ENCODE measurements at places on chromosomes 12 and 14.

GRCh38 chr14:50792634-50793068 lies 38.3 kb downstream of the NIN start:
- DNase-seq = no peak

DNA sequence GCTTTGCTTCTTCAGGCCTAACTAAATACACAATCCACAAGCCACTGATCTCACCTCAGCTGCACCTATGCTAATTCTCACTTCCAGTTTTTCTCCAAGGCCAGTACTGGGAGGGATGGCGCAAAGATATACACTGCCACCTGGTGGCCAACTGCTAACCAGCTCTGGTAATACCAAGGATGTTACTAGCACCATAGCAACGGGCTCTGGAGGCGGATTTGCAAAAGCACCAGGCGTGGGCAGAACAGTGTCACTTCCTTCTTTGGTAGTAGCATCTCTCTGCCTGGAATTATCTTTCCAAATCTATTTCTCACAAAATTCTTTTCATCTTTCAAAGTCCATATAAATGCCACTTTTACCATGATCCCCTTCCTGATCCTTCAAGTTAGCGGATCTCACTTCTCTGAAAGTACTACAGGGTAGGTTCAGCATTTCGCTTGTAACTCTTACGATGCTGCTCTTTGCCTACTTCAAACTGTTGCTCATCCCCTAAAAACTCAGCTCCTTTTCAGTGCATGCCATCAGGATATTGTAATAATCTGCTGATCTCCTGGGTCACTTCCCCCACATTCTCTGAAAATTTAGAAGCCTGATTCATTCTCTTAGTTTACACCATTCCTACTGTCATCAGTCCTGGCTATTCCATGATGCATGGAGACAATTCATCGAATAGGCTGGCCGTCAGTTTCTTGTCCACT lies 37.1 kb upstream of the FOXJ2 start:
- peak; percentile 81 for DNase-seq

- DNase-seq = no peak
These were observed 1.5 kb downstream of the MLH3 start for GRCh38 chr14:75049731-75050201.

DNA sequence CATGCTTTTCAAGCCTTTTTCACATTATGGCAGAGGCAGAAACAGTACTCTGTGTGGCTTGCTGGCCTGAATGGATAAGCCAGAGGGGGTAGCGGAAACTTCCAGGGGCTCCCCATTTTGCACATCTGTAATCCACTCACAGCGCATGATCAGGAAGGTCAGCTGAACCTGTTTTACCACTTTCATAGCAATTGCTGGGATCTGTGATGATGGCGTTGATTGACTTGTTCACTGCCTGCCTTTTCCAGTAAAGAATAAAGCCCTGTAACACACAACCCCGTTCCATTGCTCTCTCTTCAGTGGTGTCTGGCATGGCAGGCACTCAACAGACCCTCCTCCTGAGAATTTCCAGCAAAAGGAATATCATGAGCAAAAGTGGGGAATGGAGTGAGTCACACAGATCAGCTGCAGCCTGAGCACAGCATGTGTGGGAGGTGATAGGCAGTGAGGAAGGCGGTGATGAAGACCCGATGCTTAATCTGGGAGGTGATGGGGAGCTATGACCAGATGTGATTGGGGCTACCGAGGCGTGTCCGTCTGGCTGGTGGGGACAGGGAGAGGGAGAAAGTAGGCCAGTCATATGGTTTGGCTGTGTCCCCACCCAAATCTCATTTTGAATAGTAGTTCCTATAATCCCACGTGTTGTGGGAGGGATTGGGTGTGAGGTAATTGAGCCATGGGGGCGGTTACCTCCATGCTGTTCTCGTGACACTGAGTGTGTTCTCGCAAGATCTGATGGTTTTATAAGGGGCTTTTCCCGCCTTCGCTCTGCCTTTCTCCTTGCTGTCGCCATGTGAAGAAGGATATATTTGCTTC lies 44.7 kb upstream of the CHST11 start:
- DNase-seq = no peak

- no peak for DNase-seq
These were observed 272.8 kb downstream of the LRIG3 start for GRCh38 chr12:58647495-58647894.

DNA sequence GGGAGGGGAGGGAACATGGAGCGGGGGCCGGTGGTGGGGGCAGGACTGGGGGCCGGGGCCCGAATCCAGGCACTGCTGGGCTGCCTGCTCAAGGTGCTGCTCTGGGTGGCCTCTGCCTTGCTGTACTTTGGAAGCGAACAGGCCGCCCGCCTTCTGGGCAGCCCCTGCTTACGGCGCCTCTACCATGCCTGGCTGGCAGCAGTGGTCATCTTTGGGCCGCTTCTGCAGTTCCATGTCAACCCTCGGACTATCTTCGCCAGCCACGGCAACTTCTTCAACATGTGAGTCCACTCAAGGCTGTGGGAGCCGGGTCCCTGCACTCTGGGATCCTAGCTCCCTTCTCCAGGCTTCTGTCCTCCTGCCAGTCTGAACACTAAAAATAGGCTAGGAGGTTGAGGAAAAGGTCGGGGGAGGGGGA lies 1.1 kb downstream of the FITM1 start:
- DNase-seq = no peak

- no peak for DNase-seq
These were observed 21.2 kb upstream of the DLGAP5 start for GRCh38 chr14:55212634-55213033.

GRCh38 chr12:39722504-39722903 lies 102.9 kb upstream of the ABCD2 start:
- no peak for DNase-seq

GRCh38 chr12:122983789-122984515 lies 3.5 kb downstream of the ARL6IP4 start:
- DNase-seq = no peak

- no peak for DNase-seq
These were observed 14.5 kb upstream of the LDHB start for GRCh38 chr12:21672146-21672545.

DNA sequence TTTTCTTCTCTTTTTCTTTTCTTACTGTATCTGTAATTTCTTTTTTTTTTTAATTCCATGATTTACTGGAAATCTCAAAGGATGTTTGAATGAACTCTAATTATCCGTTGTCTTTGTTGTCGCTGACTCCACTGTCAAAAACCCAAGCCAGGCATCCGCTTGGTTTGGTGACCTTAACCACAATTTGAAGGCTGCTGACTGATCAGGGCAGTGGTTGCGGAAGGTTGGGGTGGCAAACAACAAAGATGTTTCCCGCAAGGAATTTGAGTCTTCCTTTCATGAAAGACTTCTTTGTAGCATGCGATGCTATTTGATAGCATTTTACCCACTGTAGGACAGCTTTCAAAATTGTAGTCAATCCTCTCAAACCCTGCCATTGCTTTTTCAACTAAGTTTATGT lies 1013.8 kb downstream of the DIO2 start:
- no peak for DNase-seq

GRCh38 chr12:22634883-22635282 lies 9.9 kb downstream of the ETNK1 start:
- DNase-seq = no peak

DNA sequence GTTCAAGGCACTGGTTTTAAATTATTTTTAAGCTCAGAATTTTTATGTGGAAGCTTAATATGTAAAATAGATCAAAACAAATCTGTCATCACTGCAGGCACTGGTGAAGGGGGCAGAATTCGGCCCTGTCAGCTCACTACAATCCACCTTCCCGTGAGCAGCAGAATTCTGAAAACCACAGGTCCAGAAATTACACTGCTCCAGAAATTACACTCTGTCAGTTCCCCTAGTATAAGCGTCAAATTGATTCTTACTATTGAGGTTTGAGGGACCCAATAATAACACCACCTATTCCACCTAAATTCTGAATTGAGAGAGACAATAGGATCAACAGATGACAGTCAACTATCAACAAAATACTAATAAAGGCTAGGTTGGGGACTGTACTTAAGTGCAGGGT lies 245.5 kb downstream of the PHLDA1 start:
- no peak for DNase-seq

GRCh38 chr12:6779708-6780432 lies 7.5 kb downstream of the LAG3 start:
- no peak for DNase-seq

- DNase-seq = no peak
These were observed 9.9 kb downstream of the KICS2 start for GRCh38 chr12:64212119-64212746.

DNA sequence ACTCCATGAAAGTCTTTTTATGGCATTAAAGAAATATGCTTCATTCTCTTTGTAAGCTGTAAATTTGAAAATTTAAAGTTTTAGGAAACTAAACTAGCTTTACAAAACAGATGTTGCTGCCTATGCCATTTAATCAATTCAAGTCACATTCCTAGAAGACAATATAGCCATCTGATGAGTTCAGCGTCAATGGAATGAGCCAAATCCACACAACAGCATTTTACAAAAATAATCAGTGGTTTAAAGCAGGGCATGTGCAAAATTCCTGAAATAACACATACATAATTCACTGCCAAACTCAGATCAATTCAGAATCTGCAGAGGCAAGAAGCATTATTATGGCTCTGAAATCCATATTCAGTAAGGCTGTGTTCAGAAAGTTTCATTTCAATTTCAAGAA lies 75.6 kb downstream of the MED13L start:
- no peak for DNase-seq

Data from stimulated activated effector memory CD8-positive, alpha-beta T cell treated with anti-CD3 and anti-CD28 coated beads, Interleukin-12 subunit alpha, Interleukin-12 subunit beta, amount 100 ng/mL, for 72 hours (primary cell).